ENCODE measurements at places on chromosomes 7 and 10.

GRCh38 chr10:99560277-99561126, 27.8 kb downstream of the NKX2-3 start:
- peak; percentile 38 for DNase-seq

- DNase-seq = no peak
These were observed 39.1 kb downstream of the MINDY3 start for GRCh38 chr10:15821046-15821683.

GRCh38 chr7:26293569-26294308, 2.1 kb downstream of the SNX10 start:
- DNase-seq = peak; percentile 41

- DNase-seq = no peak
These were observed 78.1 kb downstream of the INHBA start for GRCh38 chr7:41624818-41625217.

DNA sequence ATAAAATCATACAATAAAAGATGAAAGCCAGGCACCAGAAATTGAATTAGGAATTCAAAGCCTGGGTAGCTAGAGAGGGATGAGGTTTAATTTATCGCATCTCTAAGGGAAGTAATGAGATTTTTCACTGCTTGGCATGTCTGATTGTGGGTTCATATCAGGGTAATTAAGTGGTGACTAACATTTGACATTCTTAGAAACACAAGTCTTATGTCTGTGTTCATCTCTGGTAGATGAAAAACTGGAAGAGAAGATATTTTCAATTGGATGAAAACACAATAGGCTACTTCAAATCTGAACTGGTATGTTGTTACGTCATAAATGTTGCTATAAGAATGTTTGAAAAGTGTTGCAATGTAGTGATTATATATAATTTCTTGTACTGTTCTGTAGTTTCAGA, 36.8 kb upstream of the ARMS2 start:
- no peak for DNase-seq

DNA sequence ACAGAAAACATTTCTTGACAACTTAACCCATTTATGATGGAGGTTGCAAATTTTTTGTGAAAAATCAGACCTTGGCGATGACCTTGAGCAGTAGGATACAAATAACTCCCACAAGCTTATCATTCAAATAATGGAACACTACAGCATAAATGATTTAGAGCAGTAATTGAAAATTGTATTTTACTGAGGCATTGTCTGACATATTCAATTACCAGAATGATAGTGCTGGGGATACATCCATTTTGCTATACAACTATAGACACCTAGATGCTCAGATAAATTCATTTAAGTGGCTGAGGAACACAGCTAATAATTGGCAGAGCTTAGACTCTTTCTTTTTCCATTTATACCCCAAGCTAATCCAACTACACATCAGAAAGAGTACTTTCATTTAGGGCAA, 18.9 kb downstream of the TWIST1 start:
- DNase-seq = no peak

GRCh38 chr10:100734295-100735086, 10.9 kb upstream of the PAX2 start:
- DNase-seq = no peak

- no peak for DNase-seq
These were observed 252.2 kb downstream of the NSUN6 start for GRCh38 chr10:18399158-18399557.

- no peak for DNase-seq
These were observed 233.1 kb downstream of the EBF3 start for GRCh38 chr10:129730993-129731325.

GRCh38 chr10:32150532-32151101, 94.4 kb upstream of the KIF5B start:
- DNase-seq = no peak

DNA sequence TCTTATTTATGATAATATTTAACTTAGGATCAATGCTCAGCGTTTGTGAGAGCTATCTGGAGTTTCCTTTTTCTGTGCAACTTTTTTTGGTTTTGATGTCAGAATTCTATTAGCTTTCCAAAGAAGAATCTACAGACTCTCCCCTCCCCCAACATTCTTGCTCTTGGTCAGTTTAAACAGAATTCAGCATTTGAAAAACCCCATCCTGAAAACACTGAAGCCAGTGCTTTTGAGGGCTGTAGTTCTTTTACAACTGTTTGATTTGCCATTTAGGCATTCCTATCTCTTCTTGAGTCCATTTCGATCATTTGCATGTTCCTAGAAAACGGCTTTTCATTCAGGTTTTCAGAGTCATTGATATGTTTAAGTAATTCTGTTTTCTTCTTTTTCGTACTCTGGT, 15.6 kb upstream of the CXCL12 start:
- no peak for DNase-seq

- no peak for DNase-seq
These were observed 10.9 kb downstream of the GPR141 start for GRCh38 chr7:37694208-37695094.

DNA sequence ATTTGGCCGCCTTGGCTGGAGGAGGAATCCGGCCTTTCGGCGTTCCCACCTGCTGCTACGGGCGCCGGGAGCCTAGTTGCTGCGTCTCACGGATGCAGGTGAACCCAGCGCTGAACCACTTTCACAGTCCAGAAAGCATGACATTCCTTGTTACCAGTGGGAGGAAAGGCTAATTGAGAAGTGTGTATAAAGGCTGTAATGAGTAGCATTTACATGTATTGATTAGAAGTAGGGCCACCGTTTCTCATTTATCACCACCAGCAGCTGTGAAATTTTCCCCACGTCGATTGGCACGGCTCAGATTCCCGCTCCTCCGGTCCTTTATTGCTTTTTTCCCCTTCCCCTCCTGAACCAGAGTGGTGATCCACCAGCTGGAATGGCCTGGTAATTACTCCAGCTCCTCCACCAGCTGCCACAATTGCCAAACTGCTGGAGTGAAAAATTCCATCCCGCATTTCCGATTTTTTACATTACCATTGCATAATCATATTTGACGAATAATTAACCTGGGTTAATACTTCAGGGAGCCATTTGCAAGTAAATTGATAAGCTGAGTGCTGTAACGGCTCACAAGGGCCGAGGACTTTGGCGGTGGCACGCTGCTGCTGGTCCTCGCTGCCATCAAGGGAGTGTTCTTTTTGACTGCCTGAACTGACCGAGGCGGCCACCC, 153.3 kb downstream of the POU6F2 start:
- DNase-seq = no peak

DNA sequence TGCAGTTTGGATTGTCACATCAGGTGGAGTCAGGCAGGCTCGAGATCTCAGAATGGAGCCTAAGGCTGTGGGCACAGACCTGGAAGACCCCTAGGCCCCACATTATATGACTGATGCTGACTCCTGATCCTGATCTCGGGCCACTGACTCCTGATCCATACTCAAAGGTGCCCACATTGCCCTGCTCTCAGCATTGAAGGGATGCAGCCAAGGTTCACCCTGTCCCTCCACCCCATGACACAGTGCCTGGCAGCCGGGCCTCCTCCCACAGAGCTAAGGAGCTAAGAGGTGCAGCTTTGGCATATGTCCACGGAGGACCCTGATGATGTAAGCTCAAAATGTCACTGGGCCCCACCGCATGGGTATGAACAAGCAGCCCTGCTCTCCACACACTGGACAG, 36.6 kb downstream of the TCERG1L start:
- no peak for DNase-seq

DNA sequence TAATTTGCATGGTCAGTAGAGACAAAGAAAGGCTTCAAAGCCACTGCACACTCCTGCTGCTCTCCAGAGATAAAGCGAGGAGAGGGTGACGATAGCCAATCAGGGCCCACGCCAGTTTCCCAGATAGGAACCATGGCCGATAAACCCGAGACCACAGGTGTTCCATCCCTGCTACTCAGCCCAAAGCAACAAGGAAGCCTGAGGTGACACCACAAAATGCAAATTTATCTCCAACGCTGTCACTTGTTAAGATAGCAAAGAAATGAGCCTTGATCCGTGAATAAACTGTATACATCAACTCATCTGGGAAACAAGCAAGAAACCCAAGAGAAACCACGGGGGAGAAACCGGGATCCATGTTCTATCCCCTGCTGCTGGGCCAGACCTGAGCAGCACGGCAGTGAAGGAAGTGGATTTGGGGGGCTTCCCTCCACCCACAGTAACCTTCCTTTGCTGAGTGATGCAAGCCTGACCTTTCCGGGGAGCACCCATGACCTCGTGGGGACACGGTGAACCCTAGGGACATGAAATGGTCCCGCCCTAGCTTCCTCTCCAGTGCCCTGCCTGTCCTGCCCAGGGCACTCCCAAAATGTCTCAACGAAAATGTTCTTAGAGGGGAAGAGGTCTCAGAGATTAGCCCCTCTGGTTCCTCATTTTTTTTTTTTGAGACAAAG, 164.6 kb downstream of the PTPRN2 start:
- DNase-seq = no peak

DNA sequence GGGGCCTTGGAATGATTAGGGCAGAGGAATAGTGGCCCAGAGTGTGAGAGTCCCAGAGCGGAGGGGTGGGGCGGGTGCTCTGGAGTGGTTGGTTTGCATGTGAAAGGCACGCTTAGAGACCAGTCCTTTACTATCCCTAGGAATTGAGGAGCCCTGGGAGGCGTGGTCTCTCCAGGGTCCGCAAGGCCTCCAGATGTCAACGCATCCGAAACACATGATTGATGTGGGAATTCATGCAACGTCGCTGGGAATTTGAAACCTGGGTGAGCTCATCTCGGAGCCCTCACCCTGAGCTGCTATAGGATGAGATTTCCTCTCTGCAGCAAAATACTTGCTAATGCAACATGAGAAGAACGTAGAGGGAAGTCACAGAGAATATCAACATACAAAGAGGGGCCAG, 51.2 kb downstream of the NPTX2 start:
- DNase-seq = no peak

GRCh38 chr7:151327659-151328058, 14.0 kb upstream of the NUB1 start:
- DNase-seq = no peak

DNA sequence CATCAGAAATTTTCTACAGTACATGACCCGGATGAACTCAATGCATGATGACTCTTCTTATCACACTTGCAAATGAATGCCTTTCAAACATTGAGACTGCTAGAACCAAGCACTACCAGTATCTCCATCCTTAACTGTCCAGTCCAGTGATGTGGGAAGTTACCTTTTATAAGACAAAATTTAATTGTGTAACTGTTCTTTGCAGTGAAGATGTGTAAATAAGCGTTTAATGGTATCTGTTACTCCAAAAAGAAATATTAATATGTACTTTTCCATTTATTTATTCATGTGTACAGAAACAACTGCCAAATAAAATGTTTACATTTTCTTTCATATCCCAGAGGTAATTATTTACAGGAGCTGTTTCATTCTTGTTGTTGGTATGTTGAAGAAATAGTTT, 40.1 kb downstream of the LGI1 start:
- no peak for DNase-seq

DNA sequence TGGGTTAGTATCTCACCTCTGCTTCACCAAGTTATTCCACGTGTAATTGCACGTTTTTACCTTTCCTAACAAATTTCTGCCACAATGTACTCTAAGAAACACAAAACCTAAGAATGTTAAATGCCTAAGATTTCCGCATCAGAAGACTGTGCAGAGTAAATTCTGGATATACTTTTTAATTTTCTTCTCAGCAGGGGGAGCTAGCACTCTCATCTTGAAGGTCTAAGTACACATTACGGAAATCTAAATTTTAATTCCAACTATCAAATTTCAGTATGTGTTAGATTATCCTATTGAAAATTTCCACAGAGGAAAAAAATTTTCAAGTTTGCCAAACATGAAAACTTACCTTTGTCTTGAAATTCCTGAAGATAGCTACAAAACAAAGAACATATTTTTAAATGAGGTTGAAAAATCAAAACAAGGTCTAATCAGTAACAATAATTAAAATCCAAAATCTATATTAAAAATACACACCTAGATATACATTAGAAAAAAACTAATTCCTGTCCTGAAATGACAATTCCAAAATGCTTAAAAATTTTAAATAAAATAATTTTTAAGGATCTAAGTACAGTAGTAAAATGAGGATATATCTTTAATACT, 10.5 kb downstream of the SKAP2 start:
- DNase-seq = no peak

- no peak for DNase-seq
These were observed 315.3 kb downstream of the SNX13 start for GRCh38 chr7:17625043-17625442.

GRCh38 chr10:49300140-49300974, 1.4 kb downstream of the C10orf71 start:
- no peak for DNase-seq

- no peak for DNase-seq
These were observed 41.8 kb downstream of the FAM20C start for GRCh38 chr7:234051-234707.
